T-helper 9 cell (primary cell): ENCODE measurements at places on chromosomes 7 and 10.
A peak's percentile ranks its signal among the peaks of the same experiment; 100 is the strongest.

GRCh38 chr10:92727550-92727949 lies 37.8 kb downstream of the HHEX start:
- DNase-seq: no peak

GRCh38 chr10:123618224-123618623 lies 47.9 kb upstream of the GPR26 start:
- no peak for DNase-seq

- no peak for DNase-seq
Measured at GRCh38 chr10:87706731-87707130, 47.1 kb downstream of the PAPSS2 start.

DNA sequence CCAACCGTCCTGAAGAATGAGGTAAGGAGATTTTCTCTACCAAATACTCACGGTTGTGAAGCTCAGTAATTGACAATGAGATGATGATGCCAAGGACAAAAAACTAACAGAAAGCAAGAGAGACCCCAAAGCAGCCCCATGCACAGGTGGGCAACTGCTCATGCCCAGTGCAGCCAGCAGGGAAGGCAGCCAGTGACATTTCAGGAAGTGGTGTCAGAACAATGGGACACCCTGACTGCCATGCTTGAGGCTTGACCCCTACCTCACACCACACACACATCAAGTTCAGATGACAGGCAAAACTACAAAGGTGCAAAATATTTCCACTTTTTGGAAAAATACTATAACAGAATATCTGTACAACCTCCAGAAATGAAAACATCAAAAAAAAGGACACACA lies 66.9 kb downstream of the CFAP46 start:
- DNase-seq: no peak

GRCh38 chr10:15370212-15370855 lies 755 bp downstream of the FAM171A1 start:
- DNase-seq: peak; percentile 20

- DNase-seq: peak; percentile 45
Measured at GRCh38 chr10:60732807-60733516, 45.3 kb upstream of the CDK1 start.
